ENCODE measurements at places on chromosomes 2 and 18. TPM values are rescaled to one million over a fixed set of nuclear protein-coding genes. Genes with fewer than 3 reads are reported as not detected.

G6PC2 gene
- not detected for total RNA-seq

SCN7A gene
- total RNA-seq, result 13.3 TPM

IL36B gene
- not detected for total RNA-seq

FIGN gene
- 5.0 TPM for total RNA-seq

ZC3H6 gene
- total RNA-seq, result 18.2 TPM

ASPRV1 gene
- total RNA-seq, result 1.6 TPM

DNA sequence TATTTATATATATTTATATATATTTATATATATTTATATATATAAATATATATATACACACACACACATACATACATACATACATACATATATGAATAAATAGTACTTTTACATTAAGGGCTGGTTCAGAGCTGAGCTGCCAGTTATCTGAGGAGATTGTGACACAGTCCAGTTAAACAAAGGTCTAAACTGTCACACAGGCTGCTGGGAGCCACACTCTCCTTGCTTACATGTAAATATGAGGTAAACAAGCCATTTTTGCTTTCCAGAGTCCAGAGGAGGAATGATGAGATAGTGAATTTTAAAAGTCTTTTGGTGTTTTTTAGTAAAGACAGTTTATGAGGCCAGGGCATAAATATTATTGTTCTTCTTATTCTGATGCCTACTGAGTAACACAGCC is 377.5 kb upstream of the PIK3C3 start:
- DNase-seq, result no peak

- DNase-seq, result no peak
These were observed 44.0 kb downstream of the PDCL3 start for GRCh38 chr2:100606726-100607343.

GRCh38 chr2:5328826-5329225 is 363.4 kb upstream of the SOX11 start:
- DNase-seq, result no peak

- DNase-seq, result no peak
These were observed 355.0 kb downstream of the LNPK start for GRCh38 chr2:175647058-175647457.

GRCh38 chr18:58661423-58661822 is 9.8 kb upstream of the MALT1 start:
- no peak for DNase-seq

- DNase-seq, result no peak
These were observed 142.5 kb downstream of the PARD3B start for GRCh38 chr2:204687776-204688175.

DNA sequence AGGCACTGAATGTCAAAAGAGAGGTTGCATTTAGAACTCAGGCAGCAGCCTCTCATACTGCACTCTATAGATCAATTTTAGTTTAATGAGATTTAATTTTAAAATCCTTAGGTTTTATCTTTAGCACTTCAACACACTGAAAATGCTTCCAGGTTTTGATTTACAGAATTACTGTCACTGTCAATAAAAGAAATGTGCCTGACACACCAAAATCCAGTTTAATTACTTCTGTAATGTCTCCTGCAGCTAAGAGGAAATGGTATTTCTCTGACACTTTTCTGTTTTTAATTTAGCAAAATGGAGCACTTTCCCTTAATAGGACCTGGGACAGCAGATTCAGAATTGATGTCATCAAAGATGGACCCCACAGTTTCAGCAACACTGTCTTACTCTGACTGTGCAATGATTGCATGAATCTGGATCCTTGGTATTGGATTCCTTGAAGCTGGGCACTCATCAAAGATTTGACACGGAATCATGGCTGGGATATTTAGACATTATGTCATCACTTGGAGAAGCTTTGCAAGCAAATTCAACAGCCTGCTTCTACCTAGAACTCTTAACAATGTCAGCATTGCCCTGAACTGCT is 576.5 kb downstream of the NRXN1 start:
- no peak for DNase-seq

- DNase-seq, result no peak
These were observed 444.0 kb upstream of the LRRTM1 start for GRCh38 chr2:80748592-80748991.

DNA sequence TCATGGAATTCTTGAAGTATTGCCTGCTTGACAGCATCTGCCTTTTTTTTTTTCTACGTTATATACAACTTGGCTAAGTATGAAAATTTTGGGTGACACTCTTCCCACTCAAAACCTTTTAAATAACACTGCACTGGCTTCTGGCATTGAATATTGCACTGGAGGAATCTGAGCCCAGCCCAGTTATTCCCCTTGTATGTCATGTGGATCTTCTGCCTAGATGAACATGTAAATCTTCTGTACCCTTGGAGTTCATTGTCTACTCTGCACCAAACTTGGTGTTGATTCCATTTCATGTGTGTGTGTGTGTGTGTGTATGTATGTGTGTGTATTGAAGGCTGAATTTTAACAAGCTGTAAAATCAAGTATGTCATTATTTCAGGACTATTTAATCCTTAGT is 59.4 kb downstream of the NAPG start:
- no peak for DNase-seq

DNA sequence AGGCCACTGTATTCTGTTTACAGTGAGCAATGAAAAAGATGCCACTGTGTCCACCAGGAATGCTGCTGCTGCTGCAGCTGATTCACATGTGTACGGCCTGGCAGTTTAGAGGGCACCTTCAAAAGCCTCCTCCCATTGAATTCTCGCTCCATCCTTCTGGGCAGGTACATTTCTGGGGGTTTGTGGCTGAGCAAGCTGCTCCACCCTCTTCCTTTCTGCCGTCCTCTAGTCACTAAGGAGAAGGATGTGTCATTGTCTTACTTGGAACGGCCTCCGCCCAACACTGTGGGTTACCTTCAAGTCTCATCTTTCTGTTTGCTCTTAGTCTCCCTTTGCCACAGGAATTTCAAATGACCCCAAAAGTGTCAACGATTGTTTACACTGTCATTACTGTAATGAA is 182.0 kb downstream of the ZBTB7C start:
- DNase-seq, result no peak

DNA sequence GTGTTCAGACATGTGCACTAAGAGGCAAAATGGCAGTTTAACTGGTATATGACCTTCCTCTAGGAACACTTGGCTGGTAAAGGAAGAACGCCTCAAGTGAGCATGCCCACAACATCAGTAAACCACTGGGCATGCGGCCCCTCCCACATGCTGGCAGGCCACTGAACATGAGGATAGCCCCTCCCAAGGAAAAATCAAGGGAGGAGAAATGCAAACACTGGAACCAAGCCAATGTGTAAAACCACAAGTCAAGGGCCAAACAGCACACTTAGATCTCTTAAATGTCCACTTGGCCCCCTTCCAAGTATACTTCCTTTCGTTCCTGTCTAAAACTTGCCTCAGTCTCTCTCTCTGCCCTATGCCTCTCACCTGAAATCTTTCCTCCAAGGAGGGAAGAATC is 980.8 kb downstream of the TSN start:
- DNase-seq, result no peak

GRCh38 chr2:7919510-7919909 is 762.3 kb upstream of the ID2 start:
- DNase-seq, result no peak

- DNase-seq, result no peak
These were observed 124.3 kb downstream of the TRIB2 start for GRCh38 chr2:12841021-12841420.

DNA sequence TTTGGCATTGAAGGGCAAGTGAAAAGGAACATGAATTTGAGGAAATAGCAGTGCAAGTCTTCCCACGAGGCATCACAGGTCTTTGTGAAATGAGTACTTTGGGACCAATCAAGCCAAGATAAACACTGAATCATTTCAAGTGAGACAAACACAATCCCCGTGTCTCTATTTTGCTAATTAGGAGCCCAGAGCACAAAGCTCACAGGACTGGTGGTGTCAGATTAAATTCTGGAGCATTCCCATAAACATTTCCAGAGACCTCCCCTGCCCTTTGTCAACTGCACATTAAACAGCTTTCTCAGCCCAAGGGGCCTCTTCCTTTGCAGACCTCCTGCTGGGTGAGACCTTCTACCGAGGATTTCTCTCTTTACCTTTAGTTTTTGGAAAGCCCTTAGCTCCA is 50.7 kb downstream of the DAPL1 start:
- DNase-seq, result no peak

DNA sequence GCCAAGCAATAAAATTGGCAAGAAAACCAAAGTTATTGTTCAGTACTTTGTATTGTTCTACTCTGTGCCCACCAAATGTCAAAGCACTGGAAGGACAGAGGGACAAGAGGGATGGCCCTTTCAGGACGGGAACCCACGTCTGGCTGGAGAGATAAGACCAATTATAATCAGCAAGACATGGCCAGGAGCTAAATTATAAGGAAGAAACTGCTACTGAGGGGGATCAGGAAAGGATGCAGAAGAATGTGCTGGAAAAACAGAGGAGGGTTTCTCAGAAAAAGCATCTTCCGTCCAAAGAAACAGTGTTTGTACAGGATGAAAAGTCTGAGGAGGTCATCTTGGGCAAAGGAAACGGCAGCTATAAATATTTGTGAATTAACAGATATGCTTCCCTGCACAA is 46.4 kb upstream of the NARS1 start:
- no peak for DNase-seq

DNA sequence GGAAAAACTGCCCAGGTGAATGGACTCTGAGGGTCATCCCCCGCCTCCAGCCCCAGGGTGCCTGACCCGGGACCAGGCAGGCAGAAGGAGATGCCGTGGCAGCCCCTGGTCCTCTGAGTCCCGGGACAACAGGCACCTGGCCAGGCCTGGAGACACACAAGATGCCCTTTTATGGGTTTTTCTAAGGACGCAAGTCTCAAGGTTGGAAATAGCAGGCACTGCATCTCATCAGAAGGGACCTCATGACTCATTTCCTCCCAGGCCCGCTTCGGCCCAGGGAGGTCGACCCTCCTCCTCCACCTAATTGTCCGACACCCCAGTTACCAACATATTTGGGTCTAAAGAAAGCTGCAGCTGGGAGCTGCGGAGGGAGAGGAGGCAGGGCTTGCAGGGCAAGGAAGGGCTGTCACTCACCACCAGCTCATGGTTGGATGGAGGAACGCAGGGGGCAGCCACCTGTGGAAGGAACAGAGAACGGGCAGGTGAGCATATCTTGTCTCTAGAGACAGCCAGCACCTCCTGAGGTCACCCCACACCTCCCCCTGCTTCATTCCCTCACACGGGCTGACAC is 82.9 kb downstream of the TNS1 start:
- DNase-seq, result no peak

DNA sequence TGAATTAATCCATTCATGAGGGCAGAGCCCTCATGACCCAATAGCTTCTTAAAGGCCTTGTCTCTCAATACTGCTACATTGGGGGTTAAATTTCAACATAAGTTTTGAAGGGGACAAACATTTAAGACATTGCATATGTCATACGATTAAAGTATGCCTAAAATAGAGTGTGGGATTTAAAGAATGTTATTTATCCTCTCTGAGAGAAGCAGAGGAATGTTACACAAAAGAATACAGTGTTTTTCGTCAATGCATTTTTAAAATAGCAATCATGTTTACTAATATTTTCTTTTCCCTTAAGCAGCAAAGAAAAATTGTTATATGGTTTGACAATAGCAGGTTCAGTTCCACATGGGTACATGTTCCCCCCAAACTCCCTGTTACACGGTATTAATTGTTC is 363.1 kb downstream of the NUP35 start:
- no peak for DNase-seq

Data from breast epithelium (tissue), 4 donors.